ENCODE measurements at places on chromosomes 7 and 10.

GRCh38 chr7:91557789-91558404, 293.7 kb downstream of the FZD1 start:
- no peak for DNase-seq

GRCh38 chr7:36820527-36821170, 96.4 kb upstream of the AOAH start:
- no peak for DNase-seq

DNA sequence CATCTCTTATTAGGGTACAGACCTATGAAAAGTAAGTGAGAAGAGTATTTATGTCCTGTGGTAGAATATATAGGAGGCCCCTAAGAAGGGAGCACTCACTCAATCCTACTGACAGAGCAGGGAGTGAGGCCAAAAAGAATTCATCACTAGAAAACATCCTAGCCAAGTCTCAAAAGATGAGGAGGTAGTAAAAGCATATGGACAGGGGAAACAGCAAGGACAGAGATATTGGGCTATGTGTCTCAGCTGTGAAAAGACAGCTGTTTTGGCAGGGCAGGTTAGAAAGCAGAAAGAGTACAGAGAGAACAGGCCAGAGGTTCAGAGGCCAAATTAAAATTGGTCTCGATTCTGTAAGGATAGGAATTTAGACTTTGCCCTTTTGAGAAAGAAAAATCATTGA, 548.3 kb upstream of the ANKRD30A start:
- no peak for DNase-seq

- DNase-seq: no peak
Measured at GRCh38 chr7:70334871-70335270, 736.6 kb downstream of the AUTS2 start.

DNA sequence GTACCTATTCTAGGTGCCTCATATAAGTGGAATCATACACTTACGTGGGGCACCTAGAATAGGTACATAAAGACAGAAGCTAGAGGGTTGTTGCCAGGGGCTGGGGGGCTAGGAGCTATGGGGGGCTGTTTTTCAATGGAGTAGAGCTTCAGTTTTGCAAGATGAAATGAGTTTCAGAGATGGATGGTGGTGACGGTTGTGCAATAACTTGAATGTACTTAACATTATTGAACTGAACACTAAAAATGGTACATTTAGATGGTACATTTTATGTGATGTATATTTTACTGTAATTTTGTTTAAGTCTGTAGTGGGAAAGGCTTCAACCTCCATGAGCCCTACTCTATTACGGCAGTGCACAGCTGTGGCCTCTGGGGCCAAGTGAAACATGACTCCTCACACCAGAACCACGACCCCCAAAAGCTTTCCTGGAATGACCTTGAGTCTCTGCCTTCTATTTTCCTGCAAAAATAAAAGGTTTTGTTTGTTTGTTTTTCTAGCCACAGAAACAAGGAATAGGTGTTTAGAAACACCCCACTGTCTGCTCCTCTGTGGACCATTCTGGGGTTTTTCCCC, 147.3 kb upstream of the PLXNA4 start:
- no peak for DNase-seq

DNA sequence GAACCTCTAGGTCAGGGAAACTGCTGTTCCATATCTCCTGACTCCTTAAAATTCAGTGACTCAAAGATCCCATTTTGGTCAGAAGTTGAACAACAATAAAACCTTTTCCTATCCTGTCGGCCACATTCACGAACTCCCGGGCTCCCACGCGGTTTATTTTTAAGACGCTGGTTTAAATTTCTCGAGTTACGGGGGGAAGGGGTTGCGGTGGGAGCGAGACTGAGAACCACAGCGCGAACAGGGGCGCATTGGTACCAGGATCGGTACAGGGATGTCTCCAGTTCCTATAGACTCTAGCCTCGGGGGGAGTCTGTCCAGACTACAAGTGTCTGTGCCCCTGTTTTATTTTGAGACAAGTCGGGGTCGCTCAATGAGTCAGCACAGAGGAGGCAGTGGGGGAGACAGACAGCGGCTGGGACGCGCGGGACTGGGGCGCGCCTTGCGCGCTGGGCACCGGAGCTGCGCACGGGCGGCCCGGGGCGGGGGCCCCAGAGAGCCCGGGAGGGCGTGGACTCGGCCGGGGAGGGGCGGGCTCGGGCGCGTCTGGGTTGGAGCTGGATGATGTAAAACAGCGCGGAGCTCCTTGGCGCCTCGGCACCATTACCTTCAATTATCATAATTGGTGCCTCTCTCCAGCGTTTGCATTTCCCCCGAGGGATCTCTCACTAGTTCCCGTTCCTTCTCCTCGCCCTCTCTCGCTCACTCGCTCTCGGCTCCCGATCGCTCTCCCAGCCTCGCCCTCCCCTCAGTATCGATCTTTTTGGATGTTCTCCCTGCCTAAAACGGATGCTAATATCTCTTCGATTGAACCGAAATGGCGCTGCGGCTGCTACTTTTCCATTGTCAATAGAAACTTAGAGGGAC, 8.7 kb upstream of the BAMBI start:
- DNase-seq: peak; percentile 24

Data from T-helper 2 cell (primary cell).